ENCODE measurements at places on chromosomes 2 and 18.
A peak's percentile ranks its signal among the peaks of the same experiment; 100 is the strongest.

GRCh38 chr18:35059280-35059927 is 18.2 kb downstream of the MAPRE2 start:
- H3K27ac ChIP-seq = no peak overlapping the region
- H3K4me1 ChIP-seq = no peaks in the 10 kb centered on the region
- H3K27me3 ChIP-seq = no peaks in the 10 kb centered on the region
- no peaks in the 10 kb centered on the region for H3K36me3 ChIP-seq
- no peak overlapping the region for H3K4me3 ChIP-seq
- no peak for DNase-seq

GRCh38 chr2:171999604-172000469 is at the start of gene METAP1D:
TSS of gene METAP1D (plus strand) at chr2:171999953. CDS start at chr2:171999970, 17 bp downstream.
- no peaks in the 10 kb centered on the region for H3K36me3 ChIP-seq
- peak; percentile 64 for DNase-seq

- no peaks in the 10 kb centered on the region for H3K4me1 ChIP-seq
- H3K27ac ChIP-seq = no peak overlapping the region
- DNase-seq = no peak
- no peak overlapping the region for H3K4me3 ChIP-seq
Observed at GRCh38 chr2:193690572-193690971, 1495.8 kb upstream of the TMEFF2 start.

DNA sequence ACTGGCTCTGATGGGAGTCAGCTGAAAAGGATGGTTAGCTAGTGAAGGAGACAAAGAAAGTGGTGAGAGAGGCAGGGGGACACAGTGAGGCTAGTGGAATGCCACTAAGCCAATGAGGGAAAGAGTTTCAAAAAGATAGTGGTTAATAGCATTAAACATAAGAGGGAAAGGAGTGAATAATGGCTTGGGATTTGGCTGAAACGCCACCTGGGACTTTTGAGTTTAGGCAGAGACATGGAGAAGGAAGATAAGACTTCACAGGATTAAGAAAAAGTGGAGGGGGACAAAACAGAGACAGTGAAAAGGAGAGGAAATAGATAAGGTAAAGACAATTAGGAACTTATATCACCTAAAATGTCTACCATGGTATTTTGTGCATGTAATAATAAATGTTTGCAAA is 6.9 kb downstream of the CD28 start:
- peaks cover 56% of the 10 kb centered on the region for H3K4me1 ChIP-seq
- H3K27me3 ChIP-seq = no peaks in the 10 kb centered on the region
- no peak overlapping the region for H3K4me3 ChIP-seq
- H3K36me3 ChIP-seq = no peaks in the 10 kb centered on the region

GRCh38 chr2:191012845-191013681 is 908 bp downstream of the STAT1 start:
- peaks cover 46% of the 10 kb centered on the region for H3K4me1 ChIP-seq
- no peaks in the 10 kb centered on the region for H3K27me3 ChIP-seq
- peak overlapping the region; percentile 99 for H3K4me3 ChIP-seq
- no peak for DNase-seq
- peak overlapping the region; percentile 97 for H3K27ac ChIP-seq

GRCh38 chr18:50447102-50447741 is 72.4 kb downstream of the SKA1 start:
- no peaks in the 10 kb centered on the region for H3K27me3 ChIP-seq
- DNase-seq = no peak
- H3K4me1 ChIP-seq = no peaks in the 10 kb centered on the region
- no peak overlapping the region for H3K27ac ChIP-seq
- no peaks in the 10 kb centered on the region for H3K36me3 ChIP-seq

DNA sequence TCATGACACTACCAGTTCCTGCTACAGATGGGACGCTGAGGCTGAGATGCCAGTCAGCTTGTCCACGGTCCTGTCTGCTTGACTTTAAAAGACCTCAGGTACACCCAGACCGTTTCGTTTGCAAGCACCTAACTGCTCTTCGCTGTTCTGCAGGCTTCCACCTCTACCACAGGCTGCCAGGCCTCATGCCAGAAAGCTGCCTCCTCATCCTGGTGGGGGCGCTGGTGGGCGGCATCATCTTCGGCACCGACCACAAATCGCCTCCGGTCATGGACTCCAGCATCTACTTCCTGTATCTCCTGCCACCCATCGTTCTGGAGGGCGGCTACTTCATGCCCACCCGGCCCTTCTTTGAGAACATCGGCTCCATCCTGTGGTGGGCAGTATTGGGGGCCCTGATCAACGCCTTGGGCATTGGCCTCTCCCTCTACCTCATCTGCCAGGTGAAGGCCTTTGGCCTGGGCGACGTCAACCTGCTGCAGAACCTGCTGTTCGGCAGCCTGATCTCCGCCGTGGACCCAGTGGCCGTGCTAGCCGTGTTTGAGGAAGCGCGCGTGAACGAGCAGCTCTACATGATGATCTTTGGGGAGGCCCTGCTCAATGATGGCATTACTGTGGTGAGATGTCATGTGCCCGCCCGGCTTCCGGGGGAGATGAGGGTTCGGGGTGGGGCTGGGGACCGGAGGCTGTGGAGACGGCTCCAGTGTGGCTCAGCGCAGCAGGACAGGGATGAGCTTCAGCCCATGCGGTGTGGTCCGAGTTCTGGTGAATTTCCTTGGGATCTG is 5.9 kb downstream of the SLC9A4 start:
- H3K36me3 ChIP-seq = no peaks in the 10 kb centered on the region
- no peak overlapping the region for H3K4me3 ChIP-seq
- no peak for DNase-seq
- no peaks in the 10 kb centered on the region for H3K27me3 ChIP-seq
- no peak overlapping the region for H3K27ac ChIP-seq

DNA sequence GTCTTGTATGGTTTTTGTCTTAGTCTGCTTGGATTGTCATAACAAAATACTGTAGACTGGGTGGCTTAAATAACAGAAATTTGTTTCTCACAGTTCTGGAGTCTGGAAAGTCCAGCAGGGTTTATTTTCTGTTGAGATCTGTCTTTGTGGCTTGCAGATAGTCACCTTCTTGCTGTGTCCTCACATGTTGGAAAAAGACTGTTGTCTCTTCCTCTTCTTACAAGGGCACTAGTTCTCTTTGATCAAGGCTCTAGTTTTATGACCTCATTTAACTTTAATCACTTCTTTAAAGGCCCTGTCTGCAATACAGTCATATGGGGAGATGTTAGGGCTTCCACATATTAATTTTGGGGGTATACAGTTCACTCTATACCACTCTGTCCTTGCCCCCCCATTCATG is 56.5 kb downstream of the NBEAL1 start:
- H3K4me3 ChIP-seq = no peak overlapping the region
- no peaks in the 10 kb centered on the region for H3K27me3 ChIP-seq
- no peak overlapping the region for H3K27ac ChIP-seq
- H3K36me3 ChIP-seq = no peaks in the 10 kb centered on the region
- H3K4me1 ChIP-seq = no peaks in the 10 kb centered on the region

DNA sequence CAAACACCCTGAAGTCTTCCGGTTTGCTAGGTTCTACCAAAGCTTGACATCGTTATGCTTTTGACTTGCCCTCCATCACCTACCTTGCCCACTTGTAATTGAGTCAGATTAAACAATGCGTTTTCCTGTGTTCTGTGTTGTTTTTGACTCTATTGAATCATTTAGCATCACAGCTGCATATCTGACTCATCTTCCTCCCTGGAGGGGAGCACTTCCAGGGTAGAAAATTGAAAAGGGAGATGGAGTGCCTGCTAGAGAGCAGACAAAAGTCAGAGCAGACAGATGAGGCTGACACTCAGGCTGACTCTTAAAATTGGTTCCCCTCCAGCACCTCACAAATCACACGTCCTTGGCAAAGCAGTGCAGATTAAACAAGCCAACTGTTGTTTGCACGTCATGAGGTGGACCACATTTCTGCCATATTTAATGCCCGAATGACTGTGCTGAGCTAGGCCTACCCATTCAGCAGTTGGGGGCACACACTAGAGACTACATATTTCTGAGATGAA is 2.2 kb downstream of the MPP4 start:
- no peaks in the 10 kb centered on the region for H3K36me3 ChIP-seq
- H3K27me3 ChIP-seq = no peaks in the 10 kb centered on the region
- H3K4me1 ChIP-seq = no peaks in the 10 kb centered on the region
- no peak overlapping the region for H3K27ac ChIP-seq
- H3K4me3 ChIP-seq = no peak overlapping the region
- no peak for DNase-seq

- no peak overlapping the region for H3K4me3 ChIP-seq
- no peak for DNase-seq
- no peak overlapping the region for H3K27ac ChIP-seq
- H3K27me3 ChIP-seq = no peaks in the 10 kb centered on the region
- no peaks in the 10 kb centered on the region for H3K36me3 ChIP-seq
Observed at GRCh38 chr2:226440127-226440918, 359.3 kb downstream of the IRS1 start.

DNA sequence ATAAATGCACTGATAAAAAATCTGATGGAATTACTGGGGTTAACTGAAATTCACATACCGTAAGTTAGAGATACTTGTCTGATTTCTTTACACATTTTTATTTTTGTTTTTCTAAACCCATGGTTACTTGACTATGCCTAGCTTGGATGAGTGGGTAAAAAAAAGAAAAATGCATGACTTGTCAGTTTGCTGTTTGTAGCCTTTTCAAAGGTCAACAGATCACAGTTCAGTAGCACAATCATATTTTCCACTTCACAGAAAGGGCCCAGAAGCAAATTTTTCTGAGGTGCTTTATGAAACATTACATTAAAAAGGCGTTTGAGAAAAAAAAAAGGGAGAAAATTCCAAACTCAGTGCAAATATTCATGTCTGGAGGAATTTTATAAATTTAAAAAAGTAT is 16.4 kb downstream of the SLC16A14 start:
- no peaks in the 10 kb centered on the region for H3K4me1 ChIP-seq
- H3K4me3 ChIP-seq = no peak overlapping the region

DNA sequence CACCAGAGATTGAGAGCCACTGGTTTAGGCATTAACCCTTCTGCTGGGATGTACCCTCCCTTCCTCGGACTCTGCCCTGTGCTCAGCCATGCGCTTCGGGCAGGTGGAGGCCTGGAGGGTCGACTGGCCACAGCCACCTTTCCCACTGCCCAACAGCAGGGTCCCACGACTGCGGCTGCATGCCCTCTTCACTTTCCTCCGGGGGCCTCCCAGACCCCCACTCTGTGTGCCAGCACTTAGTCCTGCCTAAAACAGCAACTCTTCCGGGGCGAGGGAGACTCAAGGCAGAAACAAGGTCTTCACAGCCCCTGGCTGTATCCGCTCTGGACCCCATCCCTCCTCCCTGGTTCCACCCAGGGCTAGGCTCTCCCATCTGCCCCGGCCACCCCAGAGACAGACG is 31.3 kb upstream of the BIN1 start:
- no peak for DNase-seq
- no peaks in the 10 kb centered on the region for H3K4me1 ChIP-seq
- H3K27ac ChIP-seq = no peak overlapping the region

DNA sequence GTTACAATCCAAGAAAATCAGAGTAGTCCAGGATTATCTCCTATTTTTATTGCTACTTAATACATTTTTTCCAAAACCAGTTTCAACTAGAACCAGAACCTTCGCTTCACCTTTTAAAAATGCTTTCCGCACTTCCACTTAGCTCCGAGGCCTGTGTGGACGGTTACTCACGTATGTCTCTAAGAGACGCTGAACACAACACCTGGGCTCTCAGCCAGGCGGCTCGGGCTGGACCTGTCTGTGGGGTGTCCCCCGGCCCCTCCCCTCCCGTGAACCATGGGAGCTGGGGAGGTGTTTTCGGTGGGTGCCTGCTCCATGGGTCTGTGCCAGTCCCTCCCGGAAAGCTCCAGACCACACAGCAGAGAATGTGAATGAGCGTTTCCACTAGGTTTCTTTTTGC is 223.8 kb downstream of the GLI2 start:
- H3K4me3 ChIP-seq = no peak overlapping the region
- no peak for DNase-seq
- H3K4me1 ChIP-seq = no peaks in the 10 kb centered on the region
- H3K36me3 ChIP-seq = no peaks in the 10 kb centered on the region

DNA sequence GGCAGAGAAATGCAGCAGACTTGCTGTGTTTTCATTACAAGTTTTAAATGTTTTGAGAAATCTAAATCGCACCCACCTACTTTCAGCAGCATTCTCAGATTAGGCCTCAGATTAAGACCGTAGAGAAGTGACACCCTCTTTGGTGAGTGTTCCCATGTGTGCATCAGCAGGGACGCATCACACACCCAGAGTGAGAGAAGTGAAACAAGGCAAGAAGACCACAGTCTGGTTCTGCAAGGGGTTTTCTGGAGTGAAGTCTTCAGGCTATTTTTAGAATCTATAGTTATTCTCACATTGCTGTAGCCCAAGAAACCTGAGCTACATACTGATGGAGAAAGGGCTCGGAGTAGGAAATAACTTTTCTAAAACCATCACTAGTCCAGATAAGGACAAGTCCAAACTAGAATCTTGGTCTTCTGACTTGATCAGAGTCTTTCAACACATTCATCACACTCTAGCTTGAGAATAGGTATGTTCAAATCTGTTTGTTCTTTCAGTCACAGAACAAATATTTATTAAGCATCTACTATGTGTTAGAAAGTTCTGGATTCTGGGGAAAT is 1216.6 kb upstream of the PIK3C3 start:
- no peaks in the 10 kb centered on the region for H3K36me3 ChIP-seq
- DNase-seq = no peak
- H3K4me1 ChIP-seq = no peaks in the 10 kb centered on the region
- H3K27me3 ChIP-seq = no peaks in the 10 kb centered on the region
- H3K27ac ChIP-seq = no peak overlapping the region
- H3K4me3 ChIP-seq = no peak overlapping the region

DNA sequence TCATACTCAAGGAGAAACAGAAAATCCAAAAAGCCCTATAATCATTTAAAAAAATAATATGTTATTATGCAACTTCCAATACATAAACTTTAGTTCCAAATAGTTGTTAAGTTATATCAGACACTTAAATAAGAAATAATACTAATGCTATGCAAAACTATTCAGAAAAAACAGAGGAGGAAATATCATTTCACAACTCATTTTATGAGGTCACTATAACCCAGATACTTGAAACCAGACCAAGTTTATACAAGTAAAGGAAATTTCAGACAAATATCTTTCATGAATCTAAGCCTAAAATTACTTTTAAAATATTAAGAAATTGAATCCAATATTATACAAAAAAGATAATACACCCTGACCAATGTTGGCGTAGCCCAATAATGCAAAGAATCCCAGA is 260.8 kb downstream of the CD226 start:
- no peaks in the 10 kb centered on the region for H3K27me3 ChIP-seq
- no peak overlapping the region for H3K4me3 ChIP-seq
- H3K27ac ChIP-seq = no peak overlapping the region
- H3K4me1 ChIP-seq = no peaks in the 10 kb centered on the region

DNA sequence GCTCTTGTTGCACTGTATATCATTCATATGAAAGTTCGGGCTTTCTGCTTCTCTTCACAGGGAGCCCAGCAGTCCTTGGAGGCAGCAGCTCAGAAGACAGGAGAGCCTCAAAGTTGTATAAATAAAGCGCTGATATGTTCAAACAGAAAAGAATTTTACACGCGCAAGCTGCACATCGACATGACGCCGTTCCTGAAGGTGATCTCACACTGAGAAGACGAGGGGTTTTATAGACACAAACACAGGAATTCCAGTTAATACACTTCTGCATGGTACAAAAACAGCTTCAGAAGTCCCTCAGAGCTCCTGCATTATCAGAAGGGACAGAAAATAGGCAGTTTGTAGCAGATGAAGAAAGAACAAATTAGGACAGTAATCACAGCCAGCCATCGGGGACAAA is 81.6 kb downstream of the KIAA2012 start:
- H3K4me1 ChIP-seq = no peaks in the 10 kb centered on the region
- H3K4me3 ChIP-seq = no peak overlapping the region
- H3K27me3 ChIP-seq = no peaks in the 10 kb centered on the region
- H3K27ac ChIP-seq = no peak overlapping the region
- H3K36me3 ChIP-seq = no peaks in the 10 kb centered on the region
